ENCODE measurements at places on chromosomes 11 and 22. TPM values are rescaled to one million over a fixed set of nuclear protein-coding genes. Genes with fewer than 3 reads are reported as not detected.

ISX gene
- not detected for total RNA-seq

GRCh38 chr22:24466716-24467328 is 28.3 kb upstream of the UPB1 start:
- no peak for DNase-seq

DNA sequence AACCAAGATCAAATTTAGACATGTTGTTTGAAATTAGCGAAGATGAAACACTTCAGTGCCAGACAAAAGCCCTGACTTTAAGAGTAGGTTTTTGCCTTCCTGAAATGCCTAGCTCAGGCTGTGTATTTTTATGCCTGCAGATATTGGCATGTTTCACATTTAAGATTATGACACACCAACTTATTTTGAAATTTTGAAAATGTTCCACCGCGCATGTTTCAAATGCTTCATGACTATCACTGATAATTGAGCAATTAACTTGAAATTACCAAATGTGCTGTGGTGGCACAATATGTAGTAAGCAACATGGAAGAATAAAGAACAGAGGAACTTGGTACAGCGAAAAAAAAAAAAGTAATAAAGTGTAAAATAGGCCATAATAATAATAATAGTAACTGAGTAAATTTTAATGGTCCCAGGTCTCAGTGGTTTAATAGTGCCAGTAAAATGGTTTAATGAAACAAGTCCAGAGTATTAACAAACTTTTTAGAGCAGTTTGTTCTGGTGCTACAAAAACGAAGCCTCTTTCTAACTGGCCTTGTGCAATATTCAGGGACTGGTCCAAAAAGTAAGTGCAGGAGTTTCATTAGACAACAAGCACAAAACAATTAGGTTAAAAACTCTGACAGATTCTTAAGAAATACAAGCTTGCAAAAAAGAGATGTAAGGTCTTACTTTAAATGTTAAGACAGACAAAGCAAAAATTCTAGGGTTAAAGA is 112.5 kb upstream of the SOX6 start:
- DNase-seq, result no peak

DNA sequence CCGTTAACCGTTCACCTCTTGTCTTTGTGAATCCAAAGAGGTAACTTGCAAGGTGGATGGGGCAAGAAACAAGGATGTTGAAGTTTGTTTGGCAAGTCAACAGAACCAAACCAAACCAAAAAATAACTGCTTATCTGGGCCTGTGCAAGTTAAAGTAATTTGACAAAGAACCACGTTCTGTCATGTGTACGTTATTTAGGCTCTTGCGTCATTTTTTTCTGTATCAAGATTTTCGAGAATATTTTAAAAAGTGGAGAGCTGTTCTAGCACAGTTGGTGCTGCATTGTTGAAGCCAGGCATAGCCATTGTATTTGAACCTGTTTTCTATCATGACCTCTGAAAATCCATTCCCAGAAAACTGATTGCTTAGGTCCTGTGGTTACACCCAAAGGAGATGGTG is 55.1 kb downstream of the PARVA start:
- no peak for DNase-seq

GRCh38 chr11:128663824-128664223 is 30.0 kb upstream of the FLI1 start:
- DNase-seq, result no peak

DNA sequence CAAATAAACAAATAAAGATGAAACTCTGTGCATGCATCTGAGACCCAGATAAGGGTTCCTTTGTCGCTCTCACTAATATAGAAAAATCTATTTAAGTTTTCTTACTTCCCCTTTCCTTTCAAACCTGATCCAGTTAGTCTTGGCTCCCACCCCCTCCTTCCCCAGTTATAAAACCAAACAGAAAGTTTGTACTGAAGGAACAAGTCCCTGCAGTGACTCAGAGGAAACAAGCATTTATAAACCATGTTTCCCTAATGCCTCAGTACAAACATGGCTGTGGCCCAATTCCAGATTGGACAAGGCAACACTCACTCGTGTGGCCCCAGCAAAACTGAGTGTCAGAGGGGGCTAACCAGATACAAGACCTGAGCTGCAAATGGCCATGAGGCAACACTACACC is 65.5 kb upstream of the ARHGAP20 start:
- DNase-seq, result no peak

TFIP11 gene
- 15.4 TPM for total RNA-seq

DNA sequence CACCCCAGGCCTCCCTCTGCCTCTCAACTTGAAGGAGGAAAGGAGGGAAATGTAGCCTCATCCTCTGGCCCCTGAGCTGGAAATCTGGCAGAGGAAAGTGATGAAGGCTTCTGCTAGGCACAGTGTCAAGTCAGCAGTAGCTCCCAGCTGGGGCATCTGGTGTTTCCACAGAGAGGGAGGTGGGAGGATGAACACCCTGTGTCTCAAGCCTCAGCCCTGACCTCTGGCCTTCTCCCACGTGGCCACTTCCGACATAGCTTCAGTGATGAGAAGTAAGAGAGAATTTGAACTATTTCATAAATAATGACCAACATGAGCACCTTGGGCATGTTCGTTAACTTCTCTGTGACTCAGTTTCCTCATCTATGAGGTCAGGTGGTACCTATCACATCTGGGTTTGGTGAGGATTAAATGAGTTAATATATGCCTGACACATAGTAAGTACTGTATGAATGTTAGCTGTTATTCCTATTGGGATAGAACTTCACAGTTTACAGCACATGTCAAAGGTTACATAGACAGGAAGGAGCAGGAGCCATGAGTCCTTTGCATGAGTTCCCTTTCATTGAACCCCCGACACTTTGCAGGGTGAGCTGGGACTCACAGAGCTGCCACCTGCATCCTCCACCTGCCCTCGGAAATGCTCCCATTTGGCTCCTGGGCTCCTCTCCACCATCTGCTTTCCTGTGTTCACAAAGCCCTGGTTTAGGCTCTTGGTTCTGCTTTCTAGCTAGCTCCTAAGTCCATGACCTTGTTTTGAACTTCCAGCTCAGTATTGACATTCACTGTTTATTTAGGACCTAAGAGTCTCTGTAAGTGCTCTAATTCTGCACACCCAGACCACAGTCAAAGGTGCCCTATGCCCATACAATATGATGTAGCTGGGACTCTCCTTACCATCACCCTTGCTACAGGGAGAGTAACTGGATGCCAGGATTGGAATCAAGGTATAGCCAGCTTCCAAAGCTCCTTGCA is 61.7 kb downstream of the CSNK2A3 start:
- DNase-seq, result no peak
